ENCODE measurements at places on chromosomes 16 and 17. TPM values are rescaled to one million over a fixed set of nuclear protein-coding genes. Genes with fewer than 3 reads are reported as not detected.

SMARCE1 gene
- total RNA-seq: 27.3 TPM

GRCh38 chr17:70987867-70988340 lies 818.6 kb downstream of the KCNJ2 start:
- H3K4me3 ChIP-seq: no peak overlapping the region
- H3K27me3 ChIP-seq: no peaks in the 10 kb centered on the region
- DNase-seq: no peak
- H3K4me1 ChIP-seq: no peaks in the 10 kb centered on the region
- no peaks in the 10 kb centered on the region for H3K36me3 ChIP-seq
- no peak overlapping the region for H3K27ac ChIP-seq

KRT14 gene
- 0.26 TPM for total RNA-seq

DNA sequence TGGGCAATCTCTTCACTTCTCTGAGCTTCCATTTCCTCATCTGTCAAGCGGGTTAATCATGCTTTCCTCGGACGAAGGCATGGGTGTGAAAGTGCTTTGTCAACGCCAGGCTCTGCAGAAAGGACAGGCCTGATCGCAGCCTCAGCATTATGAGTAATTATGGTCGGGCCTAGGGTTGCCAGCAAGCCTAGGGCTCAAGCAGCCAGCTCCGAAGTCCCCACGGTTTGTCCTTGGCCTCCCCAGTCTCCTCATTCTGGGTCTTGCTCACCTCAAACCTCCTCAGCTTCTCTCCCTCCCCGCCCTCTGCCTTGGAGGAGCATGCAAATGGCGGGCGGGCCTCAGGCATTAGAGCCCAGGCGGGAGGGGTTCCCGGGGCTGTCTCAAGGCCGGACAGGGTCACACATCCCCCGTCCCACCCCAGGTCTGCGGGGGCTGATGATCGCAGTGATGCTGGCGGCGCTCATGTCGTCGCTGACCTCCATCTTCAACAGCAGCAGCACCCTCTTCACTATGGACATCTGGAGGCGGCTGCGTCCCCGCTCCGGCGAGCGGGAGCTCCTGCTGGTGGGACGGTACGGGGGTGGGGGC lies 10.2 kb upstream of the FAM83G start:
- H3K27ac ChIP-seq: no peak overlapping the region
- H3K36me3 ChIP-seq: no peaks in the 10 kb centered on the region
- no peaks in the 10 kb centered on the region for H3K27me3 ChIP-seq

DNA sequence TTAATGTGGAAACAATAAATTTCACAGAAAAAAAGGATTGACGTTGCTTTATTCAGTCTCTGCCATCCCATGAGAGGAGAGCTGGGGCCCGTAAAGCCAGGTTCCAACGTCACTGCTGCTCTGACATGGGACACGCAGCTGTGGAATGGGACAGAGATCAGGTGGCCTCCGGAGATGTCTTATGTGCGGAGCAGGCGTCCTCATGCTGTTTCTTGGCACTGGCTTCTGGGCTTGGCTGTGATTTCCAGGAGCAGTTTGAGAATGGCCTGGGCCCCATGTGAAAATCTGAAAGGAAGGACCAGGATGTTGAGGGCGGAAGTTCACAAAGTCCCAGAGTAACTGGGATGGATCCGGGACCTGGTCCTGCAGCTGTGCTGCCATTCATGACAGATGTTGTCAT lies 32.4 kb downstream of the NDEL1 start:
- no peak overlapping the region for H3K4me3 ChIP-seq
- no peaks in the 10 kb centered on the region for H3K4me1 ChIP-seq
- no peak overlapping the region for H3K27ac ChIP-seq
- no peaks in the 10 kb centered on the region for H3K27me3 ChIP-seq
- peaks cover 10% of the 10 kb centered on the region for H3K36me3 ChIP-seq
- no peak for DNase-seq

- no peak overlapping the region for H3K27ac ChIP-seq
- no peaks in the 10 kb centered on the region for H3K36me3 ChIP-seq
- no peaks in the 10 kb centered on the region for H3K4me1 ChIP-seq
- H3K4me3 ChIP-seq: no peak overlapping the region
These were observed 11.1 kb downstream of the BAHCC1 start for GRCh38 chr17:81406117-81406953.

DNA sequence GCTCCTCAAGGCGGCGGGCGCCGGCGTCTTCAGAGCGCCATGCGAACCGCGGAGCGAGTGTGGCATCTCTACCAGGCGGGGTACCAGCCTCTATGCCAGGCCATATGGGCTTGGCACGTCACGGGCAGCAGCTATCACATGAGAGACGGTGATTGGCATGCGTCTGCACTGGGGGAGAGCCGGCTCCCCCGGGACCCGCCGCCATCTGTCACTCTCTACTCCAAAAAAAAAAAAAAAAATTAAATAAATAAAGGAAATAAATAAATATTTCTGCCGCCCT lies at the start of gene NEUROD2:
TSS of gene NEUROD2 (minus strand) at position 70 of the 280 bp plus-strand sequence. CDS start 1,321 bp downstream, outside the sequence.
- DNase-seq: no peak
- peaks cover 39% of the 10 kb centered on the region for H3K27me3 ChIP-seq
- no peaks in the 10 kb centered on the region for H3K36me3 ChIP-seq
- H3K4me3 ChIP-seq: no peak within 1 kb of the TSS

- no peaks in the 10 kb centered on the region for H3K36me3 ChIP-seq
- no peak overlapping the region for H3K27ac ChIP-seq
- H3K4me3 ChIP-seq: no peak overlapping the region
- H3K27me3 ChIP-seq: no peaks in the 10 kb centered on the region
- DNase-seq: no peak
These were observed 15.8 kb upstream of the RGS9 start for GRCh38 chr17:65121368-65121767.

ACTG1 gene
- 2,288 TPM for total RNA-seq

ORMDL3 gene
- 45.0 TPM for total RNA-seq
